ENCODE measurements at places on chromosomes 11 and 22.

DNA sequence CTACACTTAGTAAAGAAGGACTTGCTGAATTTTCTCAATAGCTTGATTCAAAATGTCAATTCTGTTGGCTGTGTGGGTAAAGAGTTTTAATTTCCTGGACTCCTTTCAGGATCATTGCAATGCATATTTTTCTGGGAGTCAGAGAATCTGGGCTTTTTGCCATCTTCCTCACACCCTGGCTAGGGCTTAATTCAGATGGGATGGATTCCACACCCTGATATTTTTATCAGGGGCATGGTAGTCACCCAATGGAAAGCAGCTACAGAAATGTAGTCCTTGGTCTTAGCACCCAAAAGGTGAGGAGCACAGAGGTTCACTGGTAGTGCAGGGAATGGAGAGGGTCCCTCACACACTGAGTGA, 79.3 kb downstream of the SGSM3 start:
- no peak for DNase-seq

GRCh38 chr22:22142661-22143060, 101.9 kb upstream of the VPREB1 start:
- no peak for DNase-seq

DNA sequence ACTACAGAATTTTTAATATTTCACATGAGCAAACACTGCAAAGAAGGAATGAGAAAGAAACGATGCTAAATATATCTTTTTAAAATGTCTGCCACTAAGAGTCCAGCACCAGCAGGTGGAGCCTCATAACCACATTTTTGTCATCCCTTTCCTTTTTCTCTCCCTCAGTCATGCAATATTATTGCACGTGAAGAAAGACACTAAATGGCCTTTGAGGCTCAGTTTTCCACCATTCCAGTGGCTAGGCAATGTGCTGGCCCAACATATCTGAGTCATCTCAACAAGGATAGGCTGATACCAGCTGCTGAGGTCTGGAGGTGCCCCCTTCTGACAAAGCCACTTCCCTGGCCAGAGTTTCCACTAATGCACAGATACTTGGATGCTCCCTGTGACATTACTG, 1.8 kb downstream of the ALKBH8 start:
- no peak for DNase-seq

GRCh38 chr11:122977470-122978298, 4.0 kb downstream of the BSX start:
- DNase-seq = no peak

- no peak for DNase-seq
These were observed 216.7 kb upstream of the SORL1-AS1 start for GRCh38 chr11:121669422-121669821.

GRCh38 chr22:30253205-30253852, 6.8 kb upstream of the LIF start:
- DNase-seq = no peak

GRCh38 chr11:19557720-19558140, 154.9 kb upstream of the NAV2 start:
- peak; percentile 90 for DNase-seq

DNA sequence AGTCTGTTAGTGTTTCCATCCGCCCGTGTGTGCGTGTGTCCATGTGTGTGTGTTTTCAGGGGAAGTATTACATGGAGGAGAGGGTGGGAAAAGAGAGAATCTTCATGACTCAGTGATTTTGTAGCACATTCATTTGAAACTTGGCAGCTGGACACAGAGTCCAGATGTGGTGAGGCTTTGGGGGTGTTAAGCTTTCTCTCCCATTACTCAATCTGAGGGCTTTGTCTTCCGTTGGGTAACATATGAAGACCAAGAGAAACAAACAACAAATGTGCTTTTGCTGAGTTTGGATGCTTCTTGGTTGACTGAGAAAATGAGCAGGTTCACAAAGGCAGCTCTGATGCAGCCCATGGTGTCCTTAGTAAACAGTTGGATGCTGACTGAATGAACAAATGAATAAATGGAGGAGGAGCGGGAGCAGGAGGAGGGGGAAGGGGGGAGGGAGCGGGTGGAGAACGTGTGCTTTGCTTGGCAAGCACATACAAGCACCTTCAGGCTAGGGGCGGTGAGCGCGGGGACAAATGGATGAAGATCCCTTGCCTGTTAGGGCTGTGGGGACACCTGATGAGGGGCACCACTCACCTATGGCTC, 104.3 kb downstream of the ST3GAL4 start:
- DNase-seq = no peak

DNA sequence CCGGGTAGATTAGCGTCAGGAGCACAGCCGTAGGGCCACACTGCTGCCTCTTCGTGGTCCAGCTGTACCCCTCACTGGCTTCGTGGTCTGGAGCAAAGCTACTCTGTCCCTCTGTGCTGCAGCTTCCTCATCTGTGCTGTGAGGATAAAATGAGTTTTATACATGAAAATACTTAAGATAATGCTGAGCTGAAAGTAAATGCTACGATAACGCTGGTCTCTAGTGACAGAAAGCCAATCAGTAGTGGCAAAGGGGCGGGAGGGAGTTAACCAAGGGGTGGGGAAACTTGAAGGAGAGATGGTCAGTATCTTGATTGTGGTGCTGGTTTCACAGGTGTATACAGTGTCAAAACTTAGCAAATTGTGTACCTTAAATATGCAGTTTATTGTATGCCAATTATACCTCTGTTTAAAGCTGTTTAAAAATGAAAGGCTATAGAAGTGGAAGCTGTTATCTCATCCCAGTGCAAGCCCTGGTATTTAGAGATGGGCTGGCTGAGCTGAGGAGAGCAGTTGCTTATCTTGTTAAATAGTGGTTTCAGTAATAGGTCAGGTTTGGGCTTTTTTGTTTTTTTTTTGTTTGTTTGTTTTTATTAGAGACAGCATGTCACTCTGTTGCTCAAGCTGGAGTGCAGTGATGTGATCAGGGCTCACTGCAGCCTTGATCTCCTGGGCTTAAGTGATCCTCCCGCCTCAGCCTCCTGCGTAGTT, 36.7 kb downstream of the ACO2 start:
- no peak for DNase-seq

DNA sequence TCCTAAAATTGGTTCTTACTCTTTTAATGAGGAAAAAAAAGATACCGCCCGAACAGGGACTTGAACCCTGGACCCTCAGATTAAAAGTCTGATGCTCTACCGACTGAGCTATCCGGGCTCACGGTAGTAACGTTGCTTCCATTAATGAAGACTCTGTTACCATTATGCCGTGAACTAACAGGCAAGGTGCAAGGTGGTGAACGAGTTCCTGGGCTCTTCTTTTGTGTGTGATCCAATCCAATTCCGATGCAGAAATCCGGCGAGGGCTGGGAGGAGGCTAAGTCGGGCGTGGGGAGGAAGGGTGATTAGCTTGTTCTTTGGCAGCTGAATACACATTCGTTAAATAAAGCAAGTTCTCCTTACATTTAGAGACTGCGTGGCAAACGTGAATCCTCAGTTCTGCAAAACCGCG, 49.0 kb downstream of the OR4D9 start:
- peak; percentile 95 for DNase-seq

- DNase-seq = no peak
These were observed 12.6 kb downstream of the CHST1 start for GRCh38 chr11:45652781-45653180.

DNA sequence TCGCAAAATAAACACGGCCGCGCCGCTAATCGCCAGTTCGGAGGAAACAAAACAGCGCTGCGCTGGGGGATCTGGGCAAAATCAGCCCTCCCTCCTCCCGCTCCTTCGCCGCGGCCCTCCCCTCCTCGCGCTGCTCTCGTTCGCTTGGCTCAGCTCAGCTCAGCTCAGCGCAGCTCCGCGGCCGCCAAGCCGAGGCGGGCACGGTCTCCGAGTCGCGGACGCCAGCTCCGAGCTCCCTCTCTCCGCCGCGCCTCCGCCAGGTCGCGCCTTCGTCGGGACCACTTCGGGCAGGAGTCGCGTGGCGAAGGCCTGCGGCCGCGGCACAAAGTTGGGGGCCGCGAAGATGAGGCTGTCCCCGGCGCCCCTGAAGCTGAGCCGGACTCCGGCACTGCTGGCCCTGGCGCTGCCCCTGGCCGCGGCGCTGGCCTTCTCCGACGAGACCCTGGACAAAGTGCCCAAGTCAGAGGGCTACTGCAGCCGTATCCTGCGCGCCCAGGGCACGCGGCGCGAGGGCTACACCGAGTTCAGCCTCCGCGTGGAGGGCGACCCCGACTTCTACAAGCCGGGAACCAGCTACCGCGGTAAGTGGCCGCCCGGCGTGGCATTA, at the start of gene SPON1:
TSS of gene SPON1 (plus strand) at position 162 of the 607 bp plus-strand sequence. CDS start at position 344, 182 bp downstream.
- DNase-seq = peak; percentile 66

DNA sequence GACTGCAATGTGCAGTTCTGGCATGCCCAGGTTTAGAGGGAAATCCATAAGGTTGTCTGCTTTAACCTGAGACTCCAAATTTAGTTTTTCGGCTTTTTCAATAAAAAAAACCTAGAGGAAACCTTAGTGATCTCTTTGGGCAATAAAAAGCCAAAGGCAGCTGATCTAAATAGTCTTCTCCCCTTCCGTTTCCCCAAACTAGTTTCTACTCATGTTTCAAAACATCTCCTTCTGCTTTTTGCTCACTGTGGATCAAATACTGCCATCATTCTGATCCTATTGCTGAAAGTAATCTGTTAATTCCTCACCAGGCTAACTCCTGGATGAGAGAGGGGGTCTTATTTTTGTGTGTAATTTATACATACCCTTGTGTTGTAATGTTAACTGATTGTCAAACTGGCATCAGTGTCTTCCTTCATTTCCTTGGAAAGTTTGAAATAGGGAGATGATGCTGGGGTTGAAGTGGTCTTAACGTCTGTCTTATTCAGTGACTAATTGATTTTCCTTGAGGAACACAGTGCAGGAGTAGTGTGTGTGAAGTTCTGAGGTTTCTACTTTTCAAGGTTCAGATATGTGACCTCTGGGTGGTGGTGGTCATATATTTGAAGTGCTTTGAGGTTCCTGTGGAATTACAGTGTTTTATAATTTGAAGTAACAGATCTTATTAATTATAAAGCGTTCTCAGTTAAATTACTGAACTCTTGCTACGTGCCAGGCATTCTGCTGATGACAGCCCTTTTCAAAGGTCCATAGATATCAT, 55.0 kb downstream of the ARHGAP42 start:
- no peak for DNase-seq

GRCh38 chr11:71491940-71492339, 35.1 kb upstream of the KRTAP5-7 start:
- peak; percentile 15 for DNase-seq

DNA sequence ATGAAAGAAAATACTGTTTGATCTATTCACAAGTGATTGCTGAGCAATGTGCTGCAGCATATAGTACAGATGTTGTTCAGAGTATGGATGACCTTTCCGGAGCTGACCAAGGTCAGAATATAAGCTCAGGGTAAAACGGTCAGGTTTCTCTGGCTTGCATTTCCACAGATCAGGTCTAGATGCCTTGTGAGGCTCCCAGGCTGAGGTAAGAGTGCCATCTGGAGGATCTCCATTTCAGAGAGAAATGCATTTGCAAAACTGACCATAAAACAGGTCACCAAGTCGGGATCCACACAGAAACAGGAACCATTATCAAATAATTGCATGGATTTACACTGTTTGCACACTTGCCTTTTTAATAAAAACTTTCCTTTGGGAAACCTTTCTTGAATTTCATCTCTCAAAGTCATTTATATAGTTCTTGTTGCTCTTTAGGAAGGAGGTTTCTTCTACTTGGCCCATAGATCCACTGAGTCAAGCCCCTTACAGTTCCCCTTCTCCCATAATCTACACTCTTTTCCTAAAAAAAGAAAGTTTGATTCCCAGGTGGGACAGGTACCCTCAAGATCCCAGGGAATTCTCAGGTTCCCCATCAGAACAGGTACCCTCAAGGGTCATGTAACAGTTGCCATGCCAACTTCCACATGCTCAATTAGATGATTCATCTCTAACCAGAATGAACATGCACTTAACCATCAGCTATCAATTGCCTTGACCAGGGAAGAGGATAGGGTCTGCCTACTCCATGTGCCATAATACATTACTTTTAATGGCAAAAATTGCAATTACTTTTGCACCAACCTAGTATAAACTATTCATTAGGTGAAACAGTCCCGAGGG, 25.0 kb upstream of the TMPRSS5 start:
- no peak for DNase-seq

DNA sequence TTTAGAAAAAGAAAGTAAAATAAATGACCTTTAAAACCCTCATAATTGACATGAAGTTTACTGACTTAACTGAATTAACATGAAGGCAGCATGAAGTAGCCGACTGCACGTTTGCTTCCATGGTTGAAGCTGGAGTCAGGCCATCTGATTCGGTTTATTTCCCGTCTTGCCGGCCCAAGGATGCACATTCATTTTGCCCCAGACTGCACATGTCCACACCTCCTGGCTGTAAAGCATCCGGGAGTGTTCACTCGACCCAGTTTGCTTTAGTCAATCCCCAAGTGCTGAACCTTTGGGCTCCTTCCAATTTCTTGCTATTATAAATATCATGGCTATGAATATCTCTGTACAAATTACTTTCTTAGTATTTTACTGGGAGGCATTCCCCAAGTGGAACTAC, 17.7 kb upstream of the TUB start:
- DNase-seq = no peak

- no peak for DNase-seq
These were observed 75.7 kb downstream of the JRKL start for GRCh38 chr11:96465512-96465911.

DNA sequence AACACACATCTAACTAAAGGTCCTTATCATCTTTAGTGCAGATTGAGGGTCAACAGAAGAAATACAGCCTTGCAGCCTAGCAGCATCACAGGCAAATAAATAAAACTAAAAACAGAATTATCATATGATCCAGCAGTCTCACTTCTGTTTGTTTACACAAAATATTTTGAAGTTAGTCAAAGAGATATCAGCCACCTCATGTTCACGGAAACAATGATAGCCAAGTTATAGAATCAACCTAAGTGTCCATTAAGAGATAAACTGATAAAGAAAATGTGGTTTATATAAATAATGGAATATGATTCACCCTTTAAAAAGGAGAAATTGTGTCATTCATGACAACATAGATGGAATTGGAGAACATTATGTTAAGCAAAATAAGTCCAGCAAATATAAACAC, 738.1 kb upstream of the CCDC90B start:
- DNase-seq = no peak

DNA sequence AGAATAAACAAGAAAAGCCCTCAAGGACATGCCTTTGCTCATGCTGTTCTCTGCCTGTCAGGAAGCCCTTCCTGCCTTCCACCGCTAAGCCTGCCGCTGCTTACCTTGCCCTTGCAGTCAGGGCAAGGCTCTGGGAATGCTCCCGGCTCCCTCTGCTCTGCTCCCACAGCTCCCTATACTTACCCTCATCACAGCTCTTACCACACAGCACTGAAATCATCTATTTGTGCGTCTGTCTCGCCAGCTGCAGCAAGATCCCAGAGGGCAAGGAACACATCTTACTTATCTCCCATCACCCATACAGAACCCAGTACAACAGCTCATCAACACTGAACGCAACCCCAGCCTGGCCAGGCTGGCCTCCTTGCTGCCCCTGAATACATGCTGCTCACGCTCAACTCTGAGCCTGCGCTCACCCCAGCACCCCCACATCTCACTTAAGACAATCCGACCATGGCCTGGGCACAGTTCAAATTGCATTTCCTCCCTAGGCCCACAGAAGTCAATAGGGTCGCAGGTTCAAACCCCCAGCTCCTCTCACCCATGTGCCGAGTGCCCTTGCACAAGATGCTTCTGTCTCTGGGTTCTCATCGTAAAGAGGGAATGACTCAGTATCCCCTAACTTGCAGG, 161.8 kb downstream of the IGLL1 start:
- no peak for DNase-seq
